Nephron progenitor cell (in vitro differentiated cells): ENCODE measurements at places on chromosomes 3 and 15.

GRCh38 chr3:63911873-63912767, at the start of gene SCAANT1:
Gene SCAANT1 (minus strand): TSS chr3:63912383.
- H3K4me1 ChIP-seq = peaks cover 28% of the 10 kb centered on the region
- peak within 1 kb of the TSS; percentile 83 for H3K27ac ChIP-seq
- peak within 1 kb of the TSS; percentile 93 for H3K4me3 ChIP-seq
- peak; percentile 83 for DNase-seq
- H3K36me3 ChIP-seq = peaks cover 26% of the 10 kb centered on the region

DNA sequence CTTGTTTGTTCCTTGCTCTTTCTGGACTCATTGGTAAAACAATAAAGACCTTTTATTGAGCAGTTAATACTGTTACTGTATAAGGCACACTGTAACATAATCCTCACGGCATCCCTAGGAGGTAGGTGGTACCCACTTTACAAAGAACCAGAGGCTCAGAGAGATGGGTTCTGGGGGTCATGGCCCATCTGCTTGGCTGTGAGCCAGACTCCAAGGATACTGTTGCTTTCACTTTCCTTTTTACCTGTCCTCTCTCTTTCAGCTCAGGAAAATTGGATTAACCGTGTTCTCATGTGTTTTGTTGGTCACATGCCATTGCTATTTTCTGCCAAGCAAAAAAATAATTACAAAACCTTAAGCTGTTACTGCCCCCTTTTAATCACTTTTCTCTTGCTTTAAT, 34.8 kb upstream of the FILIP1L start:
- H3K4me1 ChIP-seq = no peaks in the 10 kb centered on the region
- no peaks in the 10 kb centered on the region for H3K27me3 ChIP-seq
- no peak overlapping the region for H3K4me3 ChIP-seq
- H3K27ac ChIP-seq = no peak overlapping the region

- no peak overlapping the region for H3K27ac ChIP-seq
- no peak overlapping the region for H3K4me3 ChIP-seq
- peaks cover 3% of the 10 kb centered on the region for H3K27me3 ChIP-seq
- no peaks in the 10 kb centered on the region for H3K36me3 ChIP-seq
Measured at GRCh38 chr3:118587847-118588246, 446.8 kb downstream of the IGSF11 start.

DNA sequence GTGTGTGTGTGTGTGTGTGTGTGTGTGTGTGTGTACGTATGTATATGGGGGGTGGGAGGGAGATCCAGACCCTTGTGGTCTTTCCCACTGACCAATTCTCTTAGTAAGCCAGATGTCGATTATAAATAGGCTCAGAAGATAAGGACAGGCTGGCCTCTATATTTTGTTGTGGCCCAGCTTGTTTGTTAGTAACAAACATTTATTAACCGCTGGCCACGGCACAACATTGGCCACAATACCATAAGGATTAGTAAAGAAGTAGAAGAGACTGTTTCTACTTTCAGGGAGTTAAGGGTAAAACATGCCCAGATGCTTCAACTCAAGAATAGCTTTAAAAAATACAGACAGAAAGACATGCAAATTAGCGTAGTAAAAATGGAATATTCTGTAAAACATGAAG, 58.1 kb downstream of the ABHD2 start:
- H3K27ac ChIP-seq = no peak overlapping the region
- peaks cover 2% of the 10 kb centered on the region for H3K27me3 ChIP-seq
- H3K4me3 ChIP-seq = no peak overlapping the region

GRCh38 chr3:43855674-43856299, 165.0 kb downstream of the ABHD5 start:
- H3K27me3 ChIP-seq = peaks cover 27% of the 10 kb centered on the region
- no peak overlapping the region for H3K27ac ChIP-seq
- peaks cover 12% of the 10 kb centered on the region for H3K4me1 ChIP-seq
- no peaks in the 10 kb centered on the region for H3K36me3 ChIP-seq

GRCh38 chr3:132368962-132369361, 48.3 kb upstream of the DNAJC13 start:
- H3K27me3 ChIP-seq = peaks cover 9% of the 10 kb centered on the region
- no peak overlapping the region for H3K27ac ChIP-seq
- no peaks in the 10 kb centered on the region for H3K4me1 ChIP-seq
- no peak for DNase-seq

DNA sequence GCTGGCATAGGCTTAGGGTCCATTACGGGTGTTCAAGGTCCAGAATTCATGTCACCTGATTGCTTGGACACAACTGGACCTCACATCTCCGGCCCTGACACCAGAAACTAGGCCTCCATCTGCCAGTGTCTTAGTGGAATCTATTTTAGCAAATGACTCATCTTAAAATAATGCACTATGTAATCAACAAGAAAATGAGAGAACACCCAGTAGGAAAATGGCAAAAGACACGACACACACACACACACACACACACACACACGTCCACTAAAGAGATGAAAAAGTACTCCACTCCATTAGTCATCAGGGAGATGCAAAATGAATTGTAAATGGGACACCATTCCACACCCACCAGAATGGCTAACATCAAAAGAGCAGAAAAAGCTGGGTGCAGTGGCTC, 11.2 kb downstream of the APBA2 start:
- H3K27ac ChIP-seq = no peak overlapping the region
- DNase-seq = no peak
- H3K27me3 ChIP-seq = peaks cover 2% of the 10 kb centered on the region
- peaks cover 21% of the 10 kb centered on the region for H3K36me3 ChIP-seq
- no peak overlapping the region for H3K4me3 ChIP-seq

- H3K36me3 ChIP-seq = no peaks in the 10 kb centered on the region
- H3K27me3 ChIP-seq = no peaks in the 10 kb centered on the region
- no peak overlapping the region for H3K4me3 ChIP-seq
- H3K27ac ChIP-seq = no peak overlapping the region
- peak; percentile 24 for DNase-seq
Measured at GRCh38 chr15:52217186-52217585, 26.0 kb upstream of the GNB5 start.

- no peak for DNase-seq
- no peak overlapping the region for H3K4me3 ChIP-seq
- H3K36me3 ChIP-seq = no peaks in the 10 kb centered on the region
- H3K27ac ChIP-seq = no peak overlapping the region
- H3K27me3 ChIP-seq = peaks cover 10% of the 10 kb centered on the region
Measured at GRCh38 chr3:194937882-194938321, 252.2 kb downstream of the FAM43A start.

GRCh38 chr15:78454992-78455391, 17.0 kb downstream of the IREB2 start:
- H3K27me3 ChIP-seq = no peaks in the 10 kb centered on the region
- H3K4me3 ChIP-seq = no peak overlapping the region
- peaks cover 15% of the 10 kb centered on the region for H3K36me3 ChIP-seq
- peaks cover 39% of the 10 kb centered on the region for H3K4me1 ChIP-seq

DNA sequence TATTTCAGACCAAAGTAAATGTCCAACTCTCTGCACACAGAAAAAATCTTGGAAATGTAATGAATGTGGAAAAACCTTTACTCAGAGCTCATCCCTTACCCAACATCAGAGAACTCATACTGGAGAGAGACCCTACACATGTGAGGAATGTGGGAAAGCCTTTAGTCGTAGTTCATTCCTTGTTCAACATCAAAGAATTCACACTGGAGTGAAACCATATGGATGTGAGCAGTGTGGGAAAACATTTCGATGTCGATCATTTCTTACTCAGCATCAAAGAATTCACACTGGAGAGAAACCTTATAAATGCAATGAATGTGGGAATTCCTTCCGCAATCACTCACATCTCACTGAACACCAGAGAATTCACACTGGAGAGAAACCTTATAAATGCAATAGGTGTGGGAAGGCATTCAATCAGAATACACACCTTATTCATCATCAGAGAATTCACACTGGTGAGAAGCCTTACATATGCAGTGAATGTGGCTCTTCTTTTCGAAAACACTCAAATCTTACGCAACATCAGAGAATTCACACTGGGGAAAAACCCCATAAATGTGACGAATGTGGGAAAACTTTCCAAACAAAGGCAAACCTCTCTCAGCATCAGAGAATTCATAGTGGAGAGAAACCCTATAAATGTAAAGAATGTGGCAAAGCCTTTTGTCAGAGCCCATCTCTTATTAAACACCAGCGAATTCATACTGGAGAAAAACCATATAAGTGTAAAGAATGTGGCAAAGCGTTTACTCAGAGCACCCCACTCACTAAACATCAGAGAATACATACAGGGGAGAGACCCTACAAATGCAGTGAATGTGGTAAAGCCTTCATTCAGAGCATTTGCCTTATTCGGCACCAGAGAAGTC, 8.0 kb upstream of the ZNF501 start:
- no peak overlapping the region for H3K4me3 ChIP-seq
- DNase-seq = no peak
- no peak overlapping the region for H3K27ac ChIP-seq
- peaks cover 5% of the 10 kb centered on the region for H3K27me3 ChIP-seq
- peaks cover 42% of the 10 kb centered on the region for H3K36me3 ChIP-seq
- H3K4me1 ChIP-seq = no peaks in the 10 kb centered on the region

DNA sequence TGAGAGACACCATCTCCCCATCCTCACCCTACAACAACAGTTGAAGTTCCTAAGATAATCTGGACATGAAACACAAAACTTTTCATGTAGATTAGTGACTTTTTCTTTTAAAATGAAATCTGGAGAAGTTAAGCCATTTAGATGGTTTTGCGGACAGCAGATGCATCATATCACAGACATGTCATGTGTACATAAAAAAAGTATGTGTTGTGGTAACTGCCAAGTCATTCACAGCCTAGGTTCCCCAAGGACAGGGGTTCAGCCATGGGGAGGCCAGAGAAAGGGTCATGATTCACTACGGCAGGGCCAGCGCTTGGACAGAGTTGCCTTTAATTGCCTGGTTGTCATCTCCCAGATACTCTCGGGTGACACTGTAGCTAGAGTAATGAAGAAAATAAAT, 163.2 kb downstream of the PDZRN3 start:
- H3K36me3 ChIP-seq = peaks cover 18% of the 10 kb centered on the region
- no peaks in the 10 kb centered on the region for H3K27me3 ChIP-seq
- H3K4me1 ChIP-seq = peaks cover 12% of the 10 kb centered on the region
- DNase-seq = no peak

- no peak overlapping the region for H3K27ac ChIP-seq
- peaks cover 37% of the 10 kb centered on the region for H3K4me1 ChIP-seq
- no peak for DNase-seq
Measured at GRCh38 chr15:60083318-60083717, 79.2 kb downstream of the FOXB1 start.

DNA sequence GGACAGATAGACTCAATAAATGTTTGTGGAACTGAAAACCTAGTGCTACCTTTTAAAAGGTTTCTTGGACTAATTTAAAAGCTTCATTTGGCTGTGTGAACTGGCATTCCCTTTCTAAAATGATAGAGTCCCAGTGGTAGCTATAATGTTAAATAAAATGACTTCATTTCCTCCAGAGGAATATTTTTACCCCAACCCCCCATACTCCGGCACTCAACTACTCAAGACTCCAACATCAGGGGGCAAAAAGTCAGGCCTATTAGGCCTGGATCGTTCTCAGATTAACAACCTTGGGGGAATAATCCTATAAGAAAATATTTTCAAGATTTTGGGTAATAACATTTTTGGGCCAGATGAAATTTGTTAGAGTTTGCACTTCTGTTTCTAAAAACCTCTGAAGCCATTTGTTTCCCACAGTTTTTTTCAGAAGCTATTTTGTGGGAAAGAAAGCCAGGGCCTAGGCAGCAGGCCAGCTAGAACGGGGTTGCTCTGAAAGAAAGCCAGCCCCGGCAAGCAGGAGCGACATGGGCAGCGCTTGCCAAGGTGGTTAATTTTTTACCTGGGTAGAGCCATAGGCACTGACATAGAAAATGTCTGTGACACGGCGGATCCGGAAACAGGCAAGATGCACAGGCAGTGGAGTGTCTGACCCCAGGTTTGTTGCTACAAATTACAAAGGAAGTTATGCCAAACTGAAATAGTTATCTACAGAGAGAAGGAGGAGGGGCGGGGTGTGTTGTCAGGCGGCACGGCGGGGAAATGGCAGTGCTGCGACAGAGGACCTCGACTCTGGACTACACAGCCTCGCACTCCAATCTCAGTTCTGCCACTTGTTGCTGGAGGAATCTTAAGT, 84.6 kb downstream of the MAGI1 start:
- no peak for DNase-seq
- H3K36me3 ChIP-seq = peaks cover 5% of the 10 kb centered on the region

DNA sequence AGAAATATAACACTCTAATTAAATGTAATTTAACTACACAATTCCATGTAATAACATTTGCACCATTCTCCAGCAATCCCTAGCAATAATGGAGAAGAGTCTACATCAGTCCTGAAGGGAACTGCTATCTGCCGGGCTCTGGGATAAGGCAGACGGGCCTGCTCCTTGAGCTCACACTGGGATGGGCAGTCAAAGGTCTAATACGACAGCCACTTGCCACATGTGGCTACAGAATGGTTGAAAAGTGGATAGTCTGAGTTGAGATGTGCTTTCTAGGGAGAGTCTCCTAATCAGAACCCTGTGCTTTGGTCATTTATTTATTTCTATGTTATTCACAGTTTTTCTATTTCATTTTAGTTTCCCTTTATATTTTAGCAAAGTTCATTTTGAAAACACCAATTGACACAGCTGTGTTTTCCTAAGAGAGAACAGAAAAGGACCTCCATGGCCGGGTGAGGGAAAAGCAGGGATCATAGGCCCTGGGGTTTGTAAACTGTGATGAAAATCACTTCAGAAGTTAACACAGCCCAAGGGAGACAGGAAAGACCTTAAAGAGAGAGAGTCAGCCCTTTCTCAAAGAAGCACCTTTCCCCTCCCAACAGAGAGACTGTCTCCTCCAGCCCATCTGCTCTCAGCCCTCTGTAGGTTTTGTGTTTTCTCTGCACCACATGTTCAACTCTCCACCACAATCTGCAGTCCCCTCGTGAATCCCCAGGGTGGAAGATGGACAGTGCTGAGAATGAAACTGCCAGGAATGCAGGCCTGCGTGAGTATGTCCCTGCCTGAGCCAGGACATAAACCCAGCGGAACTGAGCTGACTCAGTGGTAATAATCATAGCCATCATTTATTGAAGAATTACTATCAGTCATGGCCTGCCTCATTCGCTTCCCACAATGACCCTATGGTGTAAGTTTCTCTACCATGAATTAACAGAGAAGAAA, 11.6 kb downstream of the FSIP1 start:
- peaks cover 20% of the 10 kb centered on the region for H3K4me1 ChIP-seq
- peaks cover 9% of the 10 kb centered on the region for H3K27me3 ChIP-seq
- no peak overlapping the region for H3K4me3 ChIP-seq
- H3K36me3 ChIP-seq = peaks cover 16% of the 10 kb centered on the region
- no peak for DNase-seq

- no peak for DNase-seq
- no peak overlapping the region for H3K27ac ChIP-seq
- H3K27me3 ChIP-seq = no peaks in the 10 kb centered on the region
- no peak overlapping the region for H3K4me3 ChIP-seq
Measured at GRCh38 chr15:43190178-43190577, 5.0 kb downstream of the CCNDBP1 start.

DNA sequence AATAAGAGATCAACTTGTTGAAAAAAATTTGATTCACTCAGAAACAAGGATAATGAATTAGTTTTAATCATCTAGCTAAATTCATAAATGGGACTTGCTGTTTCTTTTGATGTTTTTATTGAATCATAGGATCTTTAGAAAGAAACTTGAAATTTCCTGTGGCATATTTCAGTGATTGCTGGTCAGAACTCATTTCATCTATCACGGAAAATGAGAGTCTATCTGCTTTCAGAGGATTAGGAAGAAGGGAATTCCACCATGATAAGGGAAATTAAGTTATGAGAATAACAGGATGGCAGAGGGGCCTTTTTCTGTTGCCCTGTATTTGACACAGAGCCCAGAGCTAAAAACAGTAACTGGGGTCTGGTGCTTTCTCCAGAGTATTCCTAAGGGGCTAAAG, 44.9 kb upstream of the CCNL1 start:
- H3K27me3 ChIP-seq = no peaks in the 10 kb centered on the region
- no peaks in the 10 kb centered on the region for H3K4me1 ChIP-seq
- no peaks in the 10 kb centered on the region for H3K36me3 ChIP-seq
- DNase-seq = no peak

GRCh38 chr3:174220775-174221554, 638.2 kb upstream of the NAALADL2 start:
- H3K27ac ChIP-seq = no peak overlapping the region
- no peak for DNase-seq
